Activated CD4-positive, alpha-beta T cell treated with anti-CD3 and anti-CD28 coated beads, Interleukin-2, amount 10 ng/mL, durations not matched to agents 7 days and 5 days (primary cell): ENCODE measurements at places on chromosomes 5 and 9.

GRCh38 chr5:12384005-12384404 lies 479.8 kb upstream of the CTNND2 start:
- DNase-seq: no peak

- no peak for DNase-seq
Observed at GRCh38 chr9:135363596-135363995, 116.0 kb upstream of the PPP1R26 start.

DNA sequence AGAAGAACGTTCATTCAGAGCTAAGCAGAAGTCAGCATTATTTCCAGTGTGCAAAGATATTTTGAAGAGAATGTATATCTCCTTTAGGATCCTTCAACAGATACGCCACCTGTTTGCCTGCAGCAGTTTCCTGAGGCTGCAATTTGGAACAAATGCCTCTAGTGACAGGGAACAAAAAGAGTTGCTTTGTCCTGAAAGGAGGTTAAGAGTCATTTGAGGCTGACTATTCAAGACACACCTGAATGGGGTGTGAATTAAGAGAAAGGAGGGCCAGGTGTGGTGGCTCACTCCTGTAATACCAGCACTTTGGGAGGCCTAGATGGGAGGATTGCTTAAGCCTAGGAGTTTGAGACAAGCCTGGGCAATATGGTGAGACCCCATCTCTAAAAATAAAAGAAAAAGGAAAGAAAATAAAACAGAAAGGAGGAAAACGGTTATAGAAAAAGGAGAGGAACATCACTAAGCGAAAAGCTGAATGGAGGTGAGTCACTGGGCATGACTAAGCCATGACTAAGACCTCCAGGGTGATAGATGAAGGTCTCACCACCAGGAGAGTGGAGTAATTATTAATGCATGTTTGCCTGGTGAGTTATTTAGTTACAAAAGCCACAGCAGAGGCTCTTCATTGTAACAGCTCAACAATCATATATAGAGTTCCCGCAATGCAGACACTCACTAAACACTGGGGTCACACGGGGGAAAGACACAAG lies 255.2 kb upstream of the TNC start:
- DNase-seq: no peak

- no peak for DNase-seq
Observed at GRCh38 chr5:134146651-134147518, 29.9 kb downstream of the SKP1 start.

- DNase-seq: no peak
Observed at GRCh38 chr5:84298628-84299027, 86.1 kb downstream of the EDIL3 start.

GRCh38 chr5:100899675-100900074 lies 3.4 kb downstream of the ST8SIA4 start:
- no peak for DNase-seq

GRCh38 chr9:31137176-31138160 lies 1247.0 kb upstream of the ACO1 start:
- no peak for DNase-seq
